Endothelial cell of umbilical vein (primary cell): ENCODE measurements at places on chromosomes 11 and 22.

GRCh38 chr11:68581439-68581838 is 102.9 kb upstream of the GAL start:
- no peak for DNase-seq

DNA sequence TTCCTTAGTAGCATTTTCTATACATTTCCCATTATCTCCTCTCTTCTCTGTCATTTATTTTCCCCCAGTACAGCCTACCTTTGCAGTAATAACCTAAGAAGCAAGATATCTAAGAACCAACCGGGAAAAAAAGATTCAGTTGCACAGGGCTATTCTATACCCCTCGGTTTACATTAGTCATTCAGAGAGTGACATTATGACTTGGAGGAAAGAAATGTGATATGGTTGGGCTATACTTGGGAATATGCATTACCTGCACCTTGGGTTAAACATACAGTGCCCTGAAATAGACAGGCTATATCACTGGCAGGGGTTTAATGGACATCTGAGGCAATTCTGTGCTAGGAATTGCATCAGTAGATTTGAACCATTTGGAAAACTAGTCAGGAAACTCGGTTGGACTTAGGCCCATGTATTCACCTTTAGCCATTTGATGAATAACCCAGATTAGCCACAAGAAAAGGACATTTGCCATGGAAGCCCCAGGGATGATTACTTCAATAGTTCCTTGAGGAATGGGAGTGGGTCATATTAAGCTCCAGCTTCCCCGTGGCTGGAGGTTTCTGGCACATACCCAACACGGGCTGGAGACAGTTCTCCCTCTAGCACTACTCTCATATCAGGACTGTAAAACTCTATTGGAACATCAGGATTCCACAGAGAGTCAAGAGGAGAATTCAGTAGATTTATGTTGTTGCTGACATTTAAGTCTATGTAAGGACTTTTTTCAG is 973.2 kb downstream of the NTM start:
- no peak for DNase-seq

DNA sequence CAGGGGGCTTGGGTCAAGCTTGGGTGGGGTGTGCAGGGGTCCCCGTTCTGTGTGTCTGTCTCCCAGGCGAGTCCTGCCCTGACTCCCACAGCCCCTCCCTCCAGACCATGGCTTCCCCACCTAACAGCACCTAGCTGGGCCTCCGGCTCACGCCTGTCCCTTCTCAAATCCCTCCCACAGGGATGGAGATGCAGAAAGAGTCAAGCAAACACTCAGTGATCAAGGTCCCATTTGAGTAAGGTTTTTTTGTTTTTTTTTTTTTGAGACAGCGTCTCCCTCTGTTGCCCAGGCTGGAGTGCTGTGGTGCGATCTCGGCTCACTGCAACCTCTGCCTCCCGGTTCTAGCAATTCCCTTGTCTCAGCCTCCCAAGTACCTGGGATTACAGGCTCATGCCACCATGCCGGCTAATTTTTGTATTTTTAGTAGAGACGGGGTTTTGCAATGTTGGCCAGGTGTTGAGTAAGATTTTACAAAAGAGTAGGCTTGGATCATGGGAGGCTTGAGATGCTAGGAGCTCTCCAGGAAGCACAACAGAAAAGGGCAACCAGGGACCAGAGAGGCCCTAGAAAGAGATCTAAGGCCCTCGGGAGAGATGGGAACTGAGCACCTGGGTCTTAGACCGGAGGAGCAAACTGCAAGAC is 5.7 kb downstream of the APOBEC3D start:
- DNase-seq: no peak

- DNase-seq: no peak
These were observed 130.9 kb upstream of the BLID start for GRCh38 chr11:122246874-122247273.
